ENCODE measurements at places on chromosomes 12 and 14. TPM values are rescaled to one million over a fixed set of nuclear protein-coding genes. Genes with fewer than 3 reads are reported as not detected.

- H3K27me3 ChIP-seq: no peaks in the 10 kb centered on the region
- no peaks in the 10 kb centered on the region for H3K36me3 ChIP-seq
- H3K4me3 ChIP-seq: no peak overlapping the region
- peak overlapping the region; percentile 76 for H3K27ac ChIP-seq
These were observed 55.2 kb downstream of the SLC25A21 start for GRCh38 chr14:37116933-37117849.

DNA sequence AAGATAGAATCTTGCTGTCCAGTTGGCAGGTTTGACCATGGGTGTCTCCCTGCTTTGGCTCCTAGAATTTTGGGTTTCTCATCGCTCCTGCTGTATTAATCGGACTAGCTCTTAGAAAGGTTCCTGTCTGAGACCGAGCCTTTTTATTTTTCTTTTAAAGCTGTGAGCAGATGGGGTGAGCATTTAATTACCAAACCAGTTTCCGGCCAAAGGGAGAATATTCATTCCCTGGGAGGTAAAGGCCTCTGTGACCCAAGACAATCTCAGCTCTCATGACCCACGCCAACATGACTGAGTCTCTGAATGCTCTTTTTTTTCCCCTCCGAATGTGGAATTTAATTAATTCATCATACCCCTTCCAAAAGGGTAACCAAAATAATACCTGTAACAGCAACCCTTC lies 464.7 kb upstream of the TMEM132C start:
- no peak for DNase-seq
- H3K27ac ChIP-seq: no peak overlapping the region
- no peaks in the 10 kb centered on the region for H3K4me1 ChIP-seq
- H3K4me3 ChIP-seq: no peak overlapping the region
- no peaks in the 10 kb centered on the region for H3K27me3 ChIP-seq

GRCh38 chr12:80684077-80684495 lies 23.3 kb upstream of the MYF6 start:
- no peak overlapping the region for H3K4me3 ChIP-seq
- no peak for DNase-seq
- H3K36me3 ChIP-seq: no peaks in the 10 kb centered on the region
- H3K4me1 ChIP-seq: no peaks in the 10 kb centered on the region

DNA sequence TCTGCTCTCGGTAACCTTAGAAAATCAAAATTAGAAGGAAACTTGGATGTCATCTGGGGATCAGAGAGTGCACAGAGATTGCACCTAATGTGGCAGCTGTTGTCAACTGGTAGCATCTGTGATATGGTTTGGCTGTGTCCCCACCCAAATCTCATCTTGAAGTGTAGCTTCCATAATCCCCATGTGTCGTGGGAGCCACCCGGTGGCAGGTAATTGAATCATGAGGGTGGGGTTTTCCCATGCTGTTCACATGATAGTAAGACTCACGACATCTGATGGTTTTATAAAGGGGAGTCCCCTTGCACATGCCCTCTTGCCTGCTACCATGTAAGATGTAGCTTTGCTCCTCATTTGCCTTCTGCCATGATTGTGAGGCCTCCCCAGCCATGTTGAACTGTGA lies 127.7 kb upstream of the SRRM4 start:
- no peaks in the 10 kb centered on the region for H3K4me1 ChIP-seq
- DNase-seq: no peak
- no peak overlapping the region for H3K4me3 ChIP-seq
- no peak overlapping the region for H3K27ac ChIP-seq
- no peaks in the 10 kb centered on the region for H3K27me3 ChIP-seq

GRCh38 chr14:94575730-94576585 lies 5.3 kb upstream of the SERPINA5 start:
- no peaks in the 10 kb centered on the region for H3K36me3 ChIP-seq
- DNase-seq: no peak
- H3K4me1 ChIP-seq: no peaks in the 10 kb centered on the region
- H3K4me3 ChIP-seq: no peak overlapping the region

- no peak for DNase-seq
- H3K4me3 ChIP-seq: no peak overlapping the region
These were observed 366.6 kb downstream of the NELL2 start for GRCh38 chr12:44509471-44509870.

- H3K4me3 ChIP-seq: no peak overlapping the region
- no peaks in the 10 kb centered on the region for H3K27me3 ChIP-seq
- H3K36me3 ChIP-seq: peaks cover 12% of the 10 kb centered on the region
- peaks cover 23% of the 10 kb centered on the region for H3K4me1 ChIP-seq
- no peak for DNase-seq
- H3K27ac ChIP-seq: no peak overlapping the region
These were observed 46.2 kb downstream of the KDM2B start for GRCh38 chr12:121534495-121535148.

- no peaks in the 10 kb centered on the region for H3K27me3 ChIP-seq
- no peak overlapping the region for H3K27ac ChIP-seq
- no peak for DNase-seq
- H3K4me3 ChIP-seq: no peak overlapping the region
These were observed 235.0 kb upstream of the PDZRN4 start for GRCh38 chr12:40953076-40953475.

DNA sequence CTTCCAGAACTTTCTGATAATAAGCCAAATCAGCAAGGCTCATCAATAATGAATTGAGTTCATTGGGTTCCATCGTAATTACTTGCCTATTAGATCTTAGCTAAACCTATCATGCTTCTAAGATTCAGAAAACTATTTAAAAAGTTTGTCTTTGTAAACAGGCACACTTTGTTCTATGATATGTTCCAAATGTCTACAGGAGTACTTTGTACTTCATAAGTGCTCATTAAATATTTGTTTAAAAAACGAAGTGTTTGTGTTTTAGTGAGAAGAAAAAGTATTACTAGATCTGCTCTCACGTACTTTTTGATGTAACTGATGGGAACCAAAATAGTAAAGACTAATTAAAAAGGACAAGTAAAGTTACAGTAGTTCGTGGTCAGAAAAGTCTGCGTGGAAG lies 172.8 kb upstream of the FLRT2 start:
- H3K36me3 ChIP-seq: no peaks in the 10 kb centered on the region
- no peak overlapping the region for H3K27ac ChIP-seq
- no peak overlapping the region for H3K4me3 ChIP-seq

DNA sequence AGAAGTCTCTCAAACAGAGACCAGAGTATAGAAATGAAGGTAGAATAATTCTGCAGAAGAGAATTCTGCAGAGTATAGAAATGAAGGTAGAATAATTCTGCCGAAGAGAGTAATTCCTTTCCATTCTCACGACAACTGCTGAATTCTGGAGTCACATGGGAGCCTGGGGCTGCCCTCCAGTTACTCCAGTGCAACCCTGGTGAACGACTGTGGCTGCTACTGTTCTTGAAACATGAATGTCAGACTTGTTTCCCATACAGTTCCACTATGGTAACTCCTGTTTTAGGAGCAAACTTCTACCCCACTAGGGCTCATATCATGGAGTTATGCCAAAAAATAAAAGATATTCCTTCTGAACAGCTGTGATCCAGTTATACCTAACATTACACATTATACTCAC lies 164.4 kb downstream of the KICS2 start:
- no peaks in the 10 kb centered on the region for H3K36me3 ChIP-seq
- H3K4me3 ChIP-seq: no peak overlapping the region
- no peaks in the 10 kb centered on the region for H3K4me1 ChIP-seq
- H3K27ac ChIP-seq: no peak overlapping the region
- no peak for DNase-seq

DNA sequence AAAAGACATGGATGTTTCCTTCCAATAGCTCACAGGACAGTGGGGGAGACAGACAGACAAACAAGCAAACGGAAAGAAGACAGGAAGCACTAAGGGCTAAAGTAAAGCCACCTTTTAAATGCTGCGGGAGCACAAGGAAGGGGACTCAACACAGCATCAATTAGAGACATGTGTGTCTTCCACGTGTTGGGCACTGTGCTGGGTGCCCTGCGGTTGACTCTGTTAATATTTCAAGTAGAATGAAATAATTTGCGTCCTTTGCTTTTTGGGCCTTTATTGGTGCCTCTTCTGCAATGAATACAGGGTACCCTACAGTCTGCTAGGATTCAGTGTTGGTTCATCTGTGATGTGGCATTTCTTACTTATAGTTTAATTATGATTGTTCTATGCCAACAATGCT lies 90.9 kb upstream of the CPM start:
- H3K36me3 ChIP-seq: no peaks in the 10 kb centered on the region
- no peak overlapping the region for H3K27ac ChIP-seq
- DNase-seq: no peak
- no peak overlapping the region for H3K4me3 ChIP-seq
- H3K4me1 ChIP-seq: peaks cover 10% of the 10 kb centered on the region

DNA sequence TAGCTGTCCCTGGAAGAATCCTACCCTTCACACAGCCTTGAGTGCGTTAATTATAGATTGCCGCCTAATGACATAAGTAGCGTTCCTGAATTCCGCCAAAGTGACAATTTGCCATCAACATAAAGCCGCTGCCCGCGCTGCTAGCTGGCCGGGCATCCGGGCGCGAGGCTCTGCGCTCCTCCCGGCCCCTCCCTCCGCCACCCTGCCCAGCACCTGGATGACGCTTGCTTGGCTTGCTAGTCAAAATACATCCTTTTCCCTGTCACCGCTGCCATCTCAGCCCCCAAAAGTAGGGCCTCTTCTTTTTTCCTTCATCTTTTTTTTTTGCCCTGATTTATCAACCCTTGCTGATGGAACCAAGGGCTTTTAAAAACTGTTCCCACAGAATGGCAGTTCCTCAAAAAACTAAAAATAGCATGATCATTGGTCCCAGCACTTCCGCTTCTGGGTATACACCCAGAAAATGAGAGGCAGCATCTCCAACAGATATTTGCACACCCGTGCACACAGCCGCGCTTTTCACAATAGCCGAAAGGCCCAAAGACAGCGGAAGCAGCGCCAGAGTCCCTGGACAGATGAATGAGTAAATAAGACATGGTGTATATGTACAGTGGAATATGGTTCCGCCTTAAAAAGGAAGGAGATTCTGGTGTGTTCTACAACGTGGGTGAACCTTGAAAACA lies 235.2 kb downstream of the BCL11B start:
- H3K27ac ChIP-seq: no peak overlapping the region
- H3K27me3 ChIP-seq: no peaks in the 10 kb centered on the region
- no peak overlapping the region for H3K4me3 ChIP-seq
- DNase-seq: no peak

- H3K27me3 ChIP-seq: no peaks in the 10 kb centered on the region
- H3K4me1 ChIP-seq: peaks cover 14% of the 10 kb centered on the region
These were observed 15.0 kb downstream of the TMBIM4 start for GRCh38 chr12:66154776-66155175.

DNA sequence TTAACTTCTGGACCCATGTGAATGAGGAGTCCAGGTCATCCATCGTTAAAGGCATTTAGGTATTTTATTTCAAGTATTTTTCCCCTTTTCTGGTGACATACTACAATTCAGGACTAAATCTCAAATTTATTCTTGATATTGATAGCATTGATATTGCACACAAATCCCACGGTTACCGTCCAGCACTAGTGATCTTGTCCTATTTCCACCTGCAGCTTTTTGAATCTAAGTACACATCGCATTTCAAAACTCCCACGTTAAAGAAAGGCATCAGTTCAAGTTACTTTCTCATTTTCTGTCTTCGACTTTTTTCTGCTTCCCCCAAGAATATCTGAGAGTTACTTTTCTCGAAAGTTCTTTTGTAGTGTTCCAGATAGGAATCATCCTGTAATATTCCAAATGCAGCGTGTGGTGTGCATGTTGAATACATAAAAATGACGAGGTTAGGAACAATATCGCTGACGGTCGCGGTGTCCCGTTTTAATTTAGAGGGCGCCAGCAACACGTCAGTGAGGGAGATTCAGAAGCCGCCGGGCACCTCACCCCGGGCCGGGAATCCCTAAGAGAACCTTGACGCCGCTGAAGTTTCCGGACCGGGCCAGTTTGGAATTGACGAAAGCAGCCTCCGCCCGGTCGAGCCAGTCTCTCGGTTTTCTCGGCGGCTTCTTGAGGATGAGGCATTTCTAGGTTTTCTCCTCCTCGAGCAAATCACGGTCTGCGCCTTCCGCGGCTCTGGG lies 569 bp upstream of the RGS6 start:
- H3K27me3 ChIP-seq: peaks cover 27% of the 10 kb centered on the region
- no peaks in the 10 kb centered on the region for H3K4me1 ChIP-seq
- H3K27ac ChIP-seq: no peak overlapping the region
- no peaks in the 10 kb centered on the region for H3K36me3 ChIP-seq

DNA sequence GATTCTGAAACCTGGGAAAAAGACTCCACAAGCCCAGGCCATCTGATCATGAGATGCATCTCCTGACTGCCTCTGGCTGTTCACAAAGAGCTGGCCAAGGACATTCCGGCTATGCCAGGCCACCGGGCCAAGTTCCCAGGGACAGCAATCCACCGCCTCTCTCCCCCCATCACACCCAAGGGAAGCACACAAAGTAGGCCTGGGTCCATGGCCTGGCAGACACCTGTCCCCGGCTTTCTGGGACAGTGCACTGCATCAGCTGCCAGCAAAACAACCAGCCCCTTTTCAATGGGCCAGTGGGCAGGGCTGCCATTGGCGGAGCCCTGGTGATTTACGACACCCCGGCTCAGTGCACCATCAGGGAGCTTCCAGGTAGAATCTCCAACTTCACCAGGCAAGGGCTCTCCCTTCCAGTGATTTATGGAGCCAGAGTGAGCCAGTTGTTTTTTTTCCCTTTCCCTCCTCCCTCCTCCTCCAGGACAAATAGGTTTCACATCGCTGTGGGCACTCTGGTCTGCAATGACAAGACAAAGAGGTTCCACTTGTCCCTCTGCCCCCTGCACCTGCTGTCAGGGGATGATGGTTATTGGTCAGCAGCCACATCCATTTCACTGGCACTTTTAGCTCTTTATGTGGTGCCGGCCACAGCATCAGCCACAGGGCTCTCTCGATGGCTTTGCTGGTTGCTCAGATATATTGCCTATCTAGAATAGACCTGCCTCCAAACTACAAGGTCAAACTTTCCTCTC lies 149.6 kb downstream of the SLC38A6 start:
- H3K4me1 ChIP-seq: peaks cover 31% of the 10 kb centered on the region
- no peak for DNase-seq
- H3K27ac ChIP-seq: no peak overlapping the region
- no peaks in the 10 kb centered on the region for H3K36me3 ChIP-seq
- no peaks in the 10 kb centered on the region for H3K27me3 ChIP-seq

DNA sequence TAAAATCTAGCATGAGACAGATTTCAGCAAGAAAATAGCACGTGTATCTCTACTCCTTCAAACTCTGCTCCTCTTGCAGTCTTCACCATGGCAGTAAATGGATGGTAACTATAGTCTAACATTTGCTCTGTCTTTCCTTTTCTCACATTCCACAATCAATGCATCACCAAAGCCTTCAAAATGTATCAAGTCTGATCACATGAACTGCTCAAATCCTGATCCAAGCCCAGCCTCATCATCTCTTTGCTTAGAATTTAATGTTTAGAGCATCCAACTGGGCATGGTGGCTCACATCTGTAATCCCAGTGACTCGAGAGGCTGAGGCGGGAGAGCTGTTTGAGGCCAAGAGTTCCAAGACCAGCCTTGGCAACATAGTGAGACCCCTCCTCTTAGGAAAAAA lies 45.9 kb downstream of the CDK17 start:
- H3K4me1 ChIP-seq: peaks cover 65% of the 10 kb centered on the region
- H3K4me3 ChIP-seq: no peak overlapping the region
- H3K27ac ChIP-seq: peak overlapping the region; percentile 12
- no peak for DNase-seq
- no peaks in the 10 kb centered on the region for H3K27me3 ChIP-seq
- no peaks in the 10 kb centered on the region for H3K36me3 ChIP-seq

The TMEM253 gene
- total RNA-seq: not detected

The ATG2B gene
- total RNA-seq: 18.3 TPM

The CCDC184 gene
- total RNA-seq: 0.18 TPM

Measured in endothelial cell of umbilical vein (primary cell).